Dorsolateral prefrontal cortex (tissue), 122 donors: ENCODE measurements at places on chromosomes 7 and 10.

GRCh38 chr10:43261578-43262396, 5.1 kb downstream of the RASGEF1A start:
- peak; percentile 66 for DNase-seq

GRCh38 chr7:104790440-104790839, 223.6 kb upstream of the KMT2E start:
- DNase-seq, result no peak

DNA sequence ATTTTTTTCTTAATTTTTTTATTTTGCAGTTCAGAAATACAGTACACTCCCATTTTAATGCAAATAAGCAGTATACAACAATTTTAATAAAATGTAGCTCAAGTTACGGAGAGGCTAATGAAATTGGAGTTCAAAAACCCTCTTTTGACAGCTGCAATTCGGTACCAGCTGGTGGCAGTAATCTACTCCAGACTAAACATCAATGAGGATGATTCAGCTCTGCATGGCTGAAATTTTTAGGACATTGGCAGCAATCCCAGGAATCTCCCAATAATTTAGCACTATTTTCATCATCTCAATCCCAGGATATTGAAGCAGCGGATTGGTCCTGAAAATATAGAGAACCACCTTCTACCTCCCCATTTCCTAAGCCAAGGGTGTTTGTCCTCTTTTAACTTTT, 278.8 kb downstream of the CACNA2D1 start:
- no peak for DNase-seq

DNA sequence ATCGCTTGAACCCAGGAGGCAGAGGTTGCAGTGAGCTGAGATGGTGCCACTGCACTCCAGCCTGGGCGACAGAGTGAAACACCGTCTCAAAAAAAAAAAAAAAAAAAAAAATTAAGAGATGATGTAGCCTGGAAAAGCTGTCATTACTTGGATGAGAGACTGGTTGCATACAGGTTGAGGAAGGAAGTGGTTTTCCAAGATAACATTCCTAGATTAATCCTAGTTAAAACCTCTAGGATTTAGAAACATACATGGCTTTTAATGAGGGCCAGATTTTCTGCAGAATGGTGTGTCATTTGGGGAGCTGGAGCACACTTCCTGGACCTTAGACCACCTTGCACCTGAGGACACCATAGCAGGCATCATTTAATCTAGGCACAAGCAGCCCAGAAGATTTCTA, 17.8 kb downstream of the VWA2 start:
- DNase-seq, result no peak

GRCh38 chr7:15571301-15571878, 9.6 kb upstream of the AGMO start:
- DNase-seq, result no peak

DNA sequence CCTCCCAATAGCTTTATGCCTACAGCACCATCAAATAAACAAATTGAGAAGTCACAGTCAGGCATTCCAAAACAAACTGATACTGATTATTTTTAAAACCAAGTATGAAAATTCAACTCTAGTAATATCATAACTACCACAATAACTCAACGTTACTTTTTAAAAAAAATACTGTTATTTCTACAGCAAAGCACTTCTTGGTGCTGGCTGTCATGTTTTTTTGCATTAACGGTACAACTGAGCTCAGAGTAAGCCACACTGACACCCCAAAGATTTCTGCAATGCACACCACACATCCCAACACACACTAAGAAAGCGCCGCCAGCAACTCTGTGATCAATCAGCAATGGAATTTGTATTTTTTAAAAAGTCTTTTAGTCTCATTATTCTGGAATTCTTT, 113.6 kb downstream of the RNF32 start:
- no peak for DNase-seq

- DNase-seq, result peak; percentile 25
These were observed 961.5 kb downstream of the KCNMA1 start for GRCh38 chr10:76675951-76676587.

DNA sequence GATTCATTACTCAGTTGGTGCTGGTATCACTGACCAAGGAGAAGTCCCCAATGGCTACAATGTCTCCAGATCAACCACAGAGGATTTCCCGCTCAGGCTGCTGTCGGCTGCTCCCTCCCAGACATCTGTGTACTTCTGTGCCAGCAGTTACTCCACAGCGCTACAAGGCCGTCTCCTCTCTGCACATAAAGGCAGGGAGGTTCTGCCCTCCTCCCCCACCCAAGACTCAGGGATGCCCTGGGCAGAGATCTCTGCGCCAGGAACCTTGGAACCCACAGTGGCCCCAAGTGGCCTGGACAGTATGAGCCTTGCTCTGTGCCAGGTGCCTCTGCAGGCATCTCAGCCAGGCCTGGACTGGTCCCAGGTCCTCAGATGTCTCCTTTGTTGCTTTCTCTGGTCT, 193.4 kb upstream of the PRSS58 start:
- no peak for DNase-seq

GRCh38 chr7:22425361-22425760, 68.4 kb upstream of the RAPGEF5 start:
- no peak for DNase-seq

DNA sequence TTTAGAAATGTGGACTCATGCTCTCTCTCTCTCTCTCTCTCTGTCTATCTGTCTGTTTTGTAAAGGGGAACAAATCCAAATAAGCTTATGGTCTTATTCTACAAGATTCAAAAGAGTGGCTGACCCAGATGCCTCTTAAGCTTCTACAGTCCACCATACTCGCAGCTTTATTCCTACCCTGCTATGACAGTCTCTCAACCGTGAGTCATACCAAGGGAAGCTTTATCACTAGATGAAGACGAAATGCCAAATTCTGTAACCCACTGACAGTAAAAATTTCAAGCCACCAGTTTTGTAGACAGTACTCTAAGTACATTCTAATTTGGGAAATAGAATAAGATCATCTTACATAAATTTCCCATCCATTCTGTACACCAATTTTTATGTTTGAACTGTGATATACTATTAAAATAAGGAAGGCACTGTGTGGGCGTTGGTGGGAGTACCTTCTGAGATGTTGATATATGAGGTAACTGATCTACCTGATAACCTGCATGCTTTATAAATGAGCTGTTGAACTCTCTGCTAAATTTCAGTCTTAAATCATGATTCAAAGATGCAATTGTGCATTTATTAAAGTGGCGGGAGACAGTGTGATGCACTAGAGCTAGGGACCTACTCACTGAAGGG, 153.2 kb downstream of the KLF6 start:
- no peak for DNase-seq

DNA sequence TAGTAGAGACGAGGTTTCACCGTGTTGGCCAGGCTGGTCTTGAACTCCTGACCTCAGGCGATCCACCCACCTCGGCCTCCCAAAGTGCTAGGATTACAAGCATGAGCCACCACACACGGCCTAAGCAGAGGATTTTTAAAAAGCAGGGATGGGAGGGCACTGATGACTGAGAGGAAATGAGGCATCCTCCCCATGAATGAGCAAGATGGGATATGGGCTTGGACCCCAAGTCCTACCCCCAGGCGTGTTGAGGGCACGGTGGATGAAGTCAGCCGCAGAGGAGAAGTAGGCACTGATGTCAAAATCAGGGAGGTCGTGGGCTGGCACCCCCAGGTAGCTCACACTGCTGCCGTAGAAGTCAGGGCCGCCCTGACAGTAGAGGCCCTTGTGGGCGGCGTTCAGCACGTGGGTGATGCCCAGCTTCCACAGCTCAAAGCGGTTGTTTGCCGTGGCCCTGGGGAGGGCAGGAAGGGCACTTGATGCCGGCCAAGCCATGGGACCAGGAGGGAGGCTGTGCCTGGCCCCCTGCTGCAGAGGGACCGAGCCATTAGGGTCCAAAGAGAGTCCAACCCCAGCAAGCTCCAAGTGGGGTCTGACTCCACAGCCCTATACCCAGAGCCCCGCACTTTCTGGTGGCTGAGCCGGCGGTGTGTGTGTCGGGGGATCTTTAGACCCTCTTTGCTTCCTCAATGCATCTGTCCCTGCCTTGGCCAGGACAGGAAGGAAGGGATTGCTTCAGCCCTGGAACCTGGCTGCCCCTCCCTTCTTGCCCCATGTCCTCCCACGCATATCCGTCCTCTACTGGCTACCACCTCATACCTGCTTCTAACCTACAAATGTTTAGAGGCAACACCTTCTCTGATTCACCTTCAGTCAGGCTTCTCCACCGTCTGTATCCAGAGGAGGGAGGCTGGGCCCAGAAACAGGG, 3.4 kb upstream of the SAMD8 start:
- no peak for DNase-seq

DNA sequence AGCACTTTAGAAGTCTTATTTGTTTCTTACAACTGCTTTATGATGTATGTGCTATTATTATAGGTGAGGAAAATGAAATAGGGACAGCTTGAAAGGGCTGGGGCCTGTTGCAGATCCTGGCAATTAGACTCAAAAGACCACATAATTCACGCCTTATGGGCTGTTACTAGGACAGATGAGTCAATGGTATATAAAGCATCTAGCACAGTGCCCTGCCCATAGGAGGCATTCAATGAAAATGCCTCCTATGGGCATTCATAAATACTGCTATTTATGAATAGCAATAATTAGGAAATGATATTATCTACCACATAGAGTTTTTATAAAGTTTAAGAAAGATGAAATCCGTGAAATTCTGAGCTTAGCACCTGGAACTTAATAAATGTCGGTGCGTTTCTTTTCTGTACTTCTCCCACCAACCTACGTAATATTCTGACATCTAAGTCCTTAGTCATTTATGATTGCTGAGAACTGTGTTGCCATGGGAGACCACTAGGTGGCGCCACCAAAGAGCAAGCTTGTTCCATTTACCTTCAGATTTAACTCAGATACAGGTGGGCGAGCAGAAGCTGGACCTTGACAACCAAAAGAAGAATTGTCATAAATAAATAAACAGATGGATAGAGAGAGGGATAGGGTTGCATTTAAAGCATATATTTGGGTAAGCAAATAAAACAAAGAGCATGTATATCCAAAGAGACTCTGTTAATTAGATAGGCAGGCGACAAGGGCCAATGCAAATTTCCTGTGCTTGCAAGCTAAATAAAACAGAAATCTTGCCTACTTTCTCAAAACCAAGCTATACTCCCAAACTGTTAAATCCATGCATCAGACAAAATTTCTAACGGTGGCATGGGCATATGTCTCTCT, 699.9 kb downstream of the INHBA start:
- no peak for DNase-seq

DNA sequence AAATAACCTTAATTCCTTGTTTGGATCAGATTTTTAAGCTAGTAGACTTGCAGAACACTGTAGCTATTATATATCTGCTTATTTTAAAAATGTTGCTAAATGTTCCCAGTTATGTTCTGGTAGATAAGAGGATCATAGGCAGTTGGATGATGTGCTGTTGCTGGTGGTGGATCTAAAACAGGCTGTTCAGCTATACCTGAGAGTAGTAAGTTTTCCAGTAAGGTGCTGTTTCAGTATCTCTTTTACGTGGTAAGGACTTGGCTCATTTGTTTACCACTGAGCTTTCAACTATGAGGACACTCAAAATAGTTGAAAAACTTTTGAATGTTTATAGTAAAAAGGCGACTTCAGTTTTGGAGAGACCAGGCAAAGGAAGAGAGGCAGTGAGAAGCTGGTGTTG, 180.9 kb downstream of the CDK14 start:
- DNase-seq, result no peak

DNA sequence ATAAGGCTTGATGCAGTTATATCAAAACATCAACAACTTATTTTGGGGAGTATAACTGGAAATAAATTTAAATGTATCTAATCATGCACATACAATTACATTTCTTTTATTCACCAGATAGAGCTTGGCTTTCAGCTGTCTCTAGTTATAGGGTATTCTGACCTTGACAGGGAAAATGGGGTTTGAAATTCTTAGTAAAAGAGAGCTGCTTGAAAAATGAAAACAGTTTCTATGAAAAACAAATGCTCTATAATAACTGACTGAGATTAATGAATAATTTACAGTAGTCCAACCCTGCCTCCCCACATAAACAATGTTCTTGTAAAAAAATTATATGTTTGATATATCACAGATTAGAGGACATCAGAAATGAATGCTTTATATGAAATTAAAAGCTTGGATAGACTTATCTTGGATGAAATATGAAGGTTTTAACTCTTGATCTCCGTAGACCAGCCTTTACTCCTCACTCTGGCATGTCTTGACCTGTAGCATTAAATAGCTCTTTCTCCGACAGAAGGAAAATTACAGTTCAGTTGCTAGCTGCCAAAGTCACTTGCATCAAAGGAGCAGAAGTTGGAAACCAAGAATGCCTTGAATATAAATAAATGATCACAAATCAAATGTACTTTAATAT, 32.1 kb downstream of the VWC2 start:
- DNase-seq, result no peak

- DNase-seq, result no peak
These were observed 593.8 kb upstream of the ANKRD30A start for GRCh38 chr10:36531621-36532020.

DNA sequence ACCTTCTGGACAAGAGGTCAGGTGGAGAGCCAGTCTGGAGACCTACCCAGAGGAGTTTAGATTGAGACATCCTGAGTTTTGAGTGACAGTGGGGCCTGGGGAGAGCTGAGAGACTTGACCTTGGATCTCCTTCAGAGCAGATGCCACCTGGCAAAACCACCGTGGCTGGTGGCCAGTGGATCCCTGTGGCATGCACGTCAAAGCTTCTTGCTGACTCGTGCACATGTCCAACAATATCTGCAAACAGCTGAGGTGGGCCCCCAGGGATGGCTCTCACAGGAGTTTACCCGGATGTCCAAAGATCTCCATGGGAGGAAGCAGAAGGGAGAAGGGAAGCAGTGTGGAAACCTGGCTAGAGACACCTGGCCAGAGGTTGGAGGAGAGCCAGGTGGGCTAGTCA, 230.5 kb downstream of the FANK1 start:
- no peak for DNase-seq

DNA sequence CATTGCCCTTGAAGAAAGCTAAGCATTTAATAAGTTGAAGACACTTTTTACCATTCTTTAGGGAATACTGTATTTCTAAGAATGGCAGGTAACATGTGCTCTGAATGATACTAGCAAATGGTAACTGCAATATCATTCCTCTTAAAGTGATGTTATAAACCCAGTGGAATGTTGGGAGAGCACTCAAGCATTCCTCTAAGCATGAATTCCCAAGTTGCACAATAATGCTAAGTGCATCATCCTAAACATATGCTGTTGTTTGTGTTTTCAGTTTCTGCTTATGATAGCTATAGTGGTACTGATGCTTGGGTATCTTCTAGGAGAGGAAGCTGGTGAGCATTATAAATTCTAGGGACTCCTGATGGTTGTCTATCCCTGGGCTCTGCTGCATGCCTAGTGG, 673.9 kb downstream of the PHTF2 start:
- DNase-seq, result no peak

GRCh38 chr10:86084585-86084984, 282.0 kb downstream of the GRID1 start:
- no peak for DNase-seq

GRCh38 chr10:50653142-50653541, 29.4 kb upstream of the SGMS1 start:
- DNase-seq, result no peak
